ENCODE measurements at places on chromosomes 1 and 21. TPM values are rescaled to one million over a fixed set of nuclear protein-coding genes. Genes with fewer than 3 reads are reported as not detected.

DNA sequence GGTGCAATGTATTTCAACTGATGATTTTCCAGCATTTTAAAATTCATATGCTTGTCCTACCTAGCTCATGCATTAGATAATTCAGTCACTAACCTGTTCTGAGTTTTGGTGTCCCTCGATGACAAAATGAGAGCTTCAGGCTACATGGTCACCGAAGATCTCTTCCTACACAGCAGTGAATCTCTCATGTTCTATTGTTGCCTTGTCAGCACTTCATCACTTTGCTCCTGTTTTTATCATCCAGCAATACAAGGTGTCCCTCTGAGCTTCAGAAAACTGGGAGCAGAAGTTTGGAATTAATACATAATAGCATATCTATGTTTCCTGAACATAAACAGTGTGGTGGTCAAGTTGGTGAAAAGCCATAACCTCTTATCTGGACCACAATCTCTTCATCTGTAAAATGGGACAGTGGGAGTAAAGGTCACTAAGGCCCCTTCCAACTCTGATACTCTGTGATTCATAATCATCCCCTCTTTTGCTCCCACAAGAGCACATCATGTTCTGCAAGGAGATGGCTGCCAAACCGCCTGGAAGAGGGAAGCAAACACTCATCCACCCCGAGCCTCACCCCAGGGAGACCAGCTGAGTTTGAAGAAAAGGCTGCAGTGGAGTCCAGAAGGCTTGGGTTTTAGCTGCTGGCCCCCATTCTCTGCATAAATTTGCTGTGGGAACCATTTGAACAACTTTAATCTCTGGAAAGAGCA, 137.9 kb upstream of the F3 start:
- no peak for DNase-seq
- no peak overlapping the region for H3K27ac ChIP-seq
- H3K27me3 ChIP-seq = peaks cover 8% of the 10 kb centered on the region
- H3K4me1 ChIP-seq = no peaks in the 10 kb centered on the region

GRCh38 chr1:53710584-53710983, 28.4 kb downstream of the GLIS1 start:
- H3K36me3 ChIP-seq = no peaks in the 10 kb centered on the region
- no peak overlapping the region for H3K27ac ChIP-seq
- no peak for DNase-seq
- no peaks in the 10 kb centered on the region for H3K4me1 ChIP-seq

Gene CRYAA
- not detected for total RNA-seq

Gene CSRP1
- 55.3 TPM for total RNA-seq

Measured in activated CD8-positive, alpha-beta T cell treated with anti-CD3 and anti-CD28 coated beads for 36 hours (primary cell).